ENCODE measurements at places on chromosomes 1 and 21.

DNA sequence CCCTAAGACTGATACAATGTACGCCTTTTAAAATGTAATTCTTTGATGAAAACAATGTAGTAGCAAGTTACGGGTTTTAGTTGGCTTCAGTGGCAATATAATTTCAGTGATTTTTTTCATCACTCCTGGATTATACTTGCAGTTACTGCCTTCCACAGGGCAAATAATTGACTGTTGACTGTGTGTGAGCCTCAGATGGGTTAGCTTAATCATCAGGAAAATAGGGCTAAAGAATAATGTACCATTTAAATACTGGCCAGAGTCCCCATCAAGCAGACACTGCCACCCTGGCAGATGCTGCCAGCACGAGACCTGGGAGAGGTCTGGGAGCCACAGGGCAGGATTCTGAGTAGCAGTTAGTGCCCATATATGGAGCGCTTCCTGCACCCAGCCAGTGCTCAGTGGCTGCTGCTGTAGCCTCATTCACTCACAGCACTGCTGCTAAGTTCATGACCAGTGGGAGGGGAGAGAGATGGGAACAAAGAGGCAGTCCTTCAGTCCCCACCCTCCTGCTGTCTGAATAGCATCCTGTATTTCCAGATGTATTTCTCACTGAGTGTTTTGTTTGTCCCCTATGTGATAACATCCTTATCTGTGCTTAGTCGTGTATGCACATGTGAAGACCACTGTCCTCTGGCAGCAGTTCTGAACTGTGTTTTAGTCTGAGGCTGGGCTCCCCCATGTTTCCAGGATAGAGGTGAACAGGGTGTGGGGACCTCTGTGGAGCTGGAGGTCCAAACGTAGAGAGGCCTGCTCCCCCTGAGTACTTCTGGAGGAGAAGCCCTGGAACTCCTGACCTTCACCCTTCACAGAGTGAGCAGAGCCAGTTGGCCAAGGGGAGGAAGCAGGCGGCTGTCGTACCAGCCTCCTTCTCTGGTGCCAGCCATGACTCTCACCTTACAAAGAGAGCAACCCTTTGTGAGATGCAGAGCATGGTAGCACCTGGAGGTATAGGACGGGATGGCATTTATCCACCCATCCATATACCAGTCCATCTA, 80.4 kb downstream of the ADARB1 start:
- DNase-seq: no peak

- no peak for DNase-seq
Measured at GRCh38 chr1:176789571-176790090, 326.7 kb downstream of the PAPPA2 start.

DNA sequence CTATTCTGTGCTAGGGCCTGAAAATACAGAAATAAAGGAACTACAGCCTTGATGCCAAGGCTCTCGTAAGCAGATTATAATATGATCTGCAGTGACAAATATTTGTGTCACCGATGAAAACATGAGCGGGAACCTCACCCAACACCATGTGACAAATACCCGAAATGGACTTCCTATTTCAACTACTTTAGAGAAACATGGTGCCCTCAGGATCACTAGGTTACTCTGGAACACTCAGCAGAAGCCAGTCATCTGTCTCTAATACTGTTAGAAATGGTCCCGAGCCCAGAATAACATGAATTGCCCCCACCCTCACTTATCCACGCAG, 463 bp upstream of the VAMP3 start:
- DNase-seq: no peak

DNA sequence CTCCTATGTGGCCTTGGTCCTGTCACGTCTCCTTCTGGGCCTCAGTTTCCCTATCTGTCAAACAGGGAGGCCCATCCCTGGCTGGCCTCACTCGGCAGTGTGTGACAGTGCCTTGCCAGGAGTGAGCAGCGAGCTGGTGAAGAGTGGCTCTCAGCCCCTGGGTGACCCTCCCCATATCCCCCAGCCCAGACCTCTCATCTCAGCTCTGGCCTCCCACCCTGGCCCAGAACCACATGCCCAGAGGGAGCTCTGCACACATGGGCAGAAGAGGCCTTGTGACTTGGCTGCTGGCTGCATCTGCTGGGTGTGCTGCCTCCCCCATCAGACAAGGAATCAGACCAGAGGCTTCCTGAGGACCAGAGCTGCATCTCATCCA, 19.5 kb upstream of the PADI1 start:
- DNase-seq: no peak

Measured in NCI-H1092 (cell line).